ENCODE measurements at places on chromosomes 6 and 20.

- no peak for DNase-seq
Measured at GRCh38 chr20:14495066-14495465, 157.7 kb upstream of the FLRT3 start.

DNA sequence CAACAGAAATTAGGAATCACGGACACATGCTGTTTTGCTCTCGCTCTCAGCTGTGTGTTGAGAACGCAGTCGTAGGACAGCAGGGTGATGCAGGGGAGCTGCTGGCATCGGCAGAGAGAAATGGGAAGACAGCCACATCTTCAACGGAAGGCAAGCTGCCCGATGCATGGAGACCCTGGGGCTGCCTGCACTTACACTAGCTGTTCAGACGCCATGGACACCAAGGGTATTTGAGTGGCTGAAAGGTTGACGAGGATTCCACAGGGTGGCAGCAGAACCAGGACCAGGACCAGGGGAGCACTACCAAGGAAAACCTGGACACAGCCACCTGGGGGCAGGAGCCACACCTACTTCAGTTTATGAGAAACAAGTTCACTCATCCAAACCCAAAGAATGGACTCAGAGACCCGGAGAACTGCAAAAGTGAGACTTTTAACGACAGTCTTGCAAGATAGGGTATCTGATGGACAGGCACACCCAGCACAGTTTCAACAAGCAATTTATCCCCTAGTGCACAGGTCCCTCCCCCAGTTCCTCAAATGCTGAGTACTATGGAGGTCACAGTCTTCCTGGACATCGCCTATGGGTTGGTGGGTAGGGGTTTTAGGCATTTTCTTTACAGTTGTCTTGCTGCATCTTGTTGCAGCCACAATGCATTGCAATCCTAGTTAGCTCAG, 56.3 kb upstream of the ENTPD6 start:
- no peak for DNase-seq

DNA sequence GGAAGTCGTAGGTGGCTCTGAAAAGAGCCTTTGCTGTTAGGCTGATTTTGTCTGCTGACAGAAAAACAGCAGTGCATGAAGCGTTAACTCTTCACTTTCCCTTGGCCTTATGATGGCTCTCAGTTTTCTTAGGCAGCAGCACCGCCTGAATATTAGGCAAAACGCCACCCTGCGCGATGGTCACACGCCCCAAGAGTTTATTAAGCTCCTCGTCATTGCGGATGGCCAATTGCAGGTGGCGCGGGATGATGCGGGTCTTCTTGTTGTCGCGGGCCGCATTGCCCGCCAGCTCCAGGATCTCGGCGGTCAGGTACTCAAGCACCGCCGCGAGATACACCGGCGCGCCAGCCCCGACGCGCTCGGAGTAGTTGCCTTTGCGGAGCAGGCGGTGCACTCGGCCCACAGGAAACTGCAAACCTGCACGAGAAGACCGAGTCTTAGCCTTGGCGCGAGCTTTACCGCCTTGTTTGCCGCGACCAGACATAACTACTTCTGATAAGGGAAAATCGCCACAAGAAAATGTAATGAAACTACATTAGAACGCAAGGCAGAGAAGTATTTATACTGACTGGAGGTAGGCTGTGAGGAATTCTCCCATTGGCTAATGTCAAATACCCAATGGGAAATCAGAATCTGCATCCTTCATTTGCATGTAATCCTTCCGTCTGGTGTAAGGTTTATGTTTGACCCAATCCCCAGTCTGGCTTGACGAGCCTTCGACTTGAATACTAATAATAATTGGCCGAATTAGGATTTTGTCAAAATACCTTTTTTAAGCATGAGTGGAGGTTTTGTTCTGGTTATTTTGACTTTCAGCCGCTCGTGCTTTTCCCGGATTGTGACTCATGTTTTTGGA, 53.9 kb upstream of the HFE start:
- peak; percentile 96 for DNase-seq

- no peak for DNase-seq
Measured at GRCh38 chr20:50231854-50232253, 41.2 kb downstream of the CEBPB start.

DNA sequence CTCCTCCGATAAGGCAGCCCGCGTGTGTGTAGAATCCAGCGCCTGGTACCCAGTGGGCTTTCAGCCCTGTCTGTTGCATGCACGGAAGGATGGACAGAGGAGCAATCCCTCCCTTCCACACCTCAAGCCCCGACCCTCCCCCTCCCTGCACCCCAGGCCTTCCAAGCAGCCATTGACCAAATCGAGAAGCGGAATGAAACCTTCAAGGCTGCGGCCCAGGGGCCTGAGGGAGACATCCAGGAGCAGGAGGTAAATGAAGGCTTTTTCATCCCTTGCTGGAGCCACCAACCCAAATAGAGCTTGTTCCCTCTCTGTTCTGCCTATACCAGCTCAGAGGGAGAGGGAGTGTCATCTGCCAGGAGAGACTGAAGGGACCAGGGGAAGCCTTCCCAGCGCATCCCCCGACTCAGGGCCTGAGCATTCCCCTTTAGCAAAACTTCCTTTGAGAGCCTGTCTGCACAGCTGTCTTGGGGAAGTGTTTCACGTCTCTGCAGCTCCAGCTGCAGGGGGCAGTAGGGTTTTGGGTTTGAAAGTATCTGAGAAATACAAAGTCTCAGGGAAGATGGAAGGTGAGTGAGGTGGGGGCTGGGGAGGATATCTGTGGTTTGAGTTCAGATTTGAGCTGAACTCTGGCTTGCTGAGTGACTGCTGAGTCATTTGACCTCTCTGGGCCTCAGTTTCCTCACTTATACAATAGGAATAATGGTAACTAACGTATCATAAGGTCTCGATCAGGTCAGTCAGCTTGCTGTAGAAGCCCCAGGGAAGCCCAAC, 16.1 kb downstream of the FGD2 start:
- DNase-seq = peak; percentile 10

DNA sequence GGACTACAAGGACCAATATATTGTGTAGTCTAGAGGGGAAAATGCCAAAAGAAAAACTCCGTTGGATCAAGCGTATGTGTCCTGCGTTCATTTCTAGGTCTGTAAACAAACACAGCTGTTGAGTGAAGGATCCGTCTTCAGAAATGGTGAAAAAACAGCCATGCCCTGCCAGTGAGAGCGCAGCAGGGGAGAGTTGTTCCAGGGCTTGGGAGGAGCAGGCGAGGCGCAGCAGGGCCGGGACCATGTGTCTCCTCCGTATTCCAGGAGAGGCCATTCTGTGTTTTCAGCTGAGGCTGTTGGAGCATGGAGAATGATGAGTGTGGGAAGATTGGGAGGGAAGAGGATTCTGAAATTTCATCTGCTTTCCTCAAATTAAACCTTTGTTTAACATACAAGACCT, 38.0 kb downstream of the BMP6 start:
- DNase-seq = no peak

GRCh38 chr6:147135211-147135681, 69.0 kb upstream of the STXBP5 start:
- DNase-seq = peak; percentile 98

DNA sequence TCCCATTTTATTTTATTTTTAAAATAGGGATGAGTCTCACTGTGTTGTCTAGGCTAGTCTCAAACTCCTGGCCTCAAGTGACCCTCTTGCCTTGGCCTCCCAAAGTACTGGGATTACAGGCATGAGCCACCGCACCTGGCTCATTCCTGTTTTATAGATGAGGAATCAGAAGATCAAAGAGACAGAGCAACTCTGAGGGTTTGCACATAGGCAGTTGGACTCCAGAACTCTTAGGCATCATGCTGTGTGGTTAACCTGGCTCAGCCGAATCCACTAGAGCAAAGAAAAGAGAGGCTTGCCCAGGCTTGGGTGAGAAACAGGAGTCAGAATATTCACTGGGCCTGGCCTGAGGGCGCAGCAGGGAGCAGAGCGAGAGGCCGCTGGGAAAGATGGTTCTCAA, 9.4 kb downstream of the MYH7B start:
- DNase-seq = no peak

- DNase-seq = no peak
Measured at GRCh38 chr20:45098103-45098773, 2.7 kb downstream of the KCNS1 start.

DNA sequence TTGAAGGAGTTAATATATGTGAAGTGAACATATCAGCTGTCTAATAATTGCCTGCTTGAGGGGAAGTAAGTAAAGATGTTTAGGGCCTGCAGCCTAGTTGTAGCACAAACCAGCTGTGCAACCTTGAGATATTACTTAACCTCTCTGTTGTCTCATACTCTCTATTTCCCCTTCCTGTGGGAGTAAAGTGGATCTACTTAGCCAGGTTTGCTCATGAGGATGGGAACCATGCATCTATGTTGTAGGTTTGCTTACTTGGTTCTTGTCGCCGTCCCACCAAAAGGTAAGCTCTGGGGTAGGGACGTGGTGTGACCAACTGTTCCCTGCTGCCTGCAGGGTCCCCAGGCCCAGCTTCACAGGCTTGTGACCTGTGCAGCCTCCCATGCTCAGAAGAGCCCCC, 362.7 kb upstream of the SULF2 start:
- no peak for DNase-seq

- DNase-seq = no peak
Measured at GRCh38 chr6:39217177-39217864, 12.0 kb downstream of the KCNK5 start.

Measured in skeletal muscle cell (primary cell).